ENCODE measurements at places on chromosomes 16 and 17. TPM values are rescaled to one million over a fixed set of nuclear protein-coding genes. Genes with fewer than 3 reads are reported as not detected.

DNA sequence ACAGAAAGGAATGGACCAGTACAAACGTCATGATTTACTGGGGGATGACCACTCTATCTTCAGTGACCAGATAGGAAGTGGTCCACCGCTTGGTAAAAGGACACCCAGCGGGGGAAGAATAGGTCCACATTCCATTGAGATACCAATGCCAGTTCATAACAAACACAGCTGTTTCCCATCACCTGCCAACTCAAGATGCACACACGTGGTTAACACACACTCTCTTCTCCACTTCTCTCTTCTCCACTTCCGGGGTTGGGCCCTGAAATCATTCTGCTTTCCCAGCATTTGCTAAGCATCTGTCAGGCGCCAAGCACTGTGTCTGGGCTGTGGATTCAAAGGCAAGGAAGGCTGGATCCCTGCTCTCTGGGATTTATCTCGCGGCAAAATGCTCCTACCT, 175.5 kb downstream of the SLC39A11 start:
- no peak for DNase-seq

The TBC1D3I gene
- not detected for polyA plus RNA-seq

The SOX15 gene
- polyA plus RNA-seq = 1.1 TPM

GRCh38 chr17:33434841-33435240, 141.7 kb upstream of the ASIC2 start:
- no peak for DNase-seq

- no peak for DNase-seq
Measured at GRCh38 chr16:49883076-49884014, 27.4 kb upstream of the ZNF423 start.

DNA sequence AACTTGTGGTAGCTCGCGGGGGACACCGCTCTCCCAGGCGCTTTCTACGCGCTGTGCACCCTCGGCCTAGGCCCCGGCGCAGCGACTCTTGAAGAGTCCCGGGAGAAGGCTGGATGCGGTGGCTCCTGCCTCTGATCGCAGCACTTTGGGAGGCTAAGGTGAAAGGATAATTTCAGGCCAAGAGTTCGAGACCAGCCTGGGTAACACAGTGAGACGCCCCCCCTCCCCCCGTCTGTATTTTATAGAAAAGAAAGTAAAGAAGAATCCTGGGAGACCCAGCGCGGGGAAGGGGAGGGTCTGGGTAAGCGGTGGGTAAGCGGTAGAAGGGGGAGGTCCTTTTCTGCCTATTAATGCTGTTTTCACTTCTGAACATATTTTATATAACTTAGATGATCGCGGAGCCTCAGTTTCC, 486 bp upstream of the PLLP start:
- no peak for DNase-seq

The HP gene
- polyA plus RNA-seq = 5.7 TPM

GRCh38 chr17:27109346-27109745, 184.6 kb upstream of the WSB1 start:
- no peak for DNase-seq

The KRT34 gene
- polyA plus RNA-seq = not detected

DNA sequence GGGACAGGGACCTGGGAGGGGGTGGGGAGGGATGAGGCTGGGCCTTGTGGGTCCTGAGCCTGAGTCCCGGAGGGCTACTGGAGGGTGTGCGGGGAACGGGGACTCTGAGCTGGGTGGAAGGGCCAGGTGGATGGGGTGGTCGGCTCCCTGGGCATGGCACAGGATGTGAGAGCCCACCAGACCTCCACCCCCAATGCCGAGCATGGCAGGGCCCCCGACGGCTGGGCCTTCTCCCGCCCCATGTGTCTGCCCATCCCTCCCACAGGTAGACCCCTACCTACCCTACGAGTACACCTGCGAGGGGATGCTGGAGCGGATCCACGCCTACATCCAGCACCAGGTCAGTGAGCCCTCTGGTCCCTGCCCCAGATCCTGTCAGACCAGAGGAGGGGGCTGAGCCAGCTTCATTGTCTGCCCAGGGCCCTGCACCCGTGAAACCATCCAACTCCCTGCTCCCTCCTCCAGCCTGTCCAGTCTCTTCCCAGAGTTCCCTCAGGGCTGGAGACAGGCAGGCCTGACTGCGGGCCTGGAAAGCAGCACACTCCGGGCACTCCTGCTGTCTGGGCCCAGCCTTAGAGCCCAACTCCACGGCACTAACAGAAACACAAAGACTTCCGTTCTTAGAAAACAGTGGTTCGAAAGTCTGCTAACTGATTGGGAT, 78.0 kb downstream of the MGAT5B start:
- DNase-seq = no peak

DNA sequence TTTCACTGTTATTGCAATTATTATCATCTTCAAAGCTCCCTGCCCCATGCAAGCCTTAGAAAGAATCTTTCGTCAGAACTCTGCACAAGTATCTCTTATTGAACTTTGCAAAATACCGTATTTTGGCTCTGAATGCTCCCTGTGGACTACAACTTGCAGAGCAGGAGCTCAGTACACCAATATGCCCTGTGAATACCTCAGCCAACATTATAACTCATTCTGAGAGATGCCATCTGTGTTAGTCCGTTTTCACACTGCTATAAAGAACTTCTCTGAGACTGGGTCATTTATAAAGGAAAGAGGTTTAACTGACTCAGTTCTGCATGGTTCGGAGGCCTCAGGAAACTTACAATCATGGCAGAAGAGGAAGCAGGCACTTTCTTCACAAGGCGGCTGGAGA, 87.2 kb upstream of the XYLT1 start:
- peak; percentile 6 for DNase-seq

DNA sequence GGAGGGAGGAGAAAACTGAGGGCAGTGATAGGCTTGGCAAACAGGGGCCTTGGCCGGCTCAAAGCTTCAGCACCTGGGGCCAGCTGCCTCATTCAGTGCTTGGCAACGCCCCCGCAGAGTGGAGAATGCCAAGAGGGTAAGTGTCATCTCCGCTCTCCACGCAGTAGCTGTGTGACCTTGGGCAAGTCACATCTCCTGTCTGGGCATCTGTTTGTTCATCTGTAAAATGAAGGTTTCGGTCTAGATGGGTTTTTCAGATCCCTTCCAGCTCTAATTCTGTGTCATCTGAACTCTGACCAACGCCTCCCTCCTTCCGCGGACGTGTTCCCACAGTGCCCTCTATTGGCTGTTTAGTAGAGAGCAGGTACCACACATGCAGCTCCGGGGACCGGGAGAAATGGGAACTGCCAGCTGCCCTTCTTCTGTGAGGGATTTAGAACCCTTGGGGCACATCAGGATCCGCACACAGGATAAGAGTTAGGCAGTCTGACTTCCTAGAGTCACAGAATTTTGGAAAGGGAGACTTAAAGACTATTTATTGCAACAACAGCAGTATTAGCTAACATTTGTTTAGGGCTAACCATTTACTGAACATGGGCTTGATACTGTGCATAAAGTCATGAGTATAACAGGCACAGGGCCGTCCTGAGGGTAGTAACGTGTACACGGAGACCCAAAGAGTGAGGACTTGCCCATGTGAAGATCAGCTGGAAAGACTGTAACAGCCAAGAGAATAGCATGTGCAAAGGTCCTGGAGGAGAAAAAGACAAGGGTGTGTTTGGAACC, 26.8 kb downstream of the GP2 start:
- DNase-seq = peak; percentile 30

DNA sequence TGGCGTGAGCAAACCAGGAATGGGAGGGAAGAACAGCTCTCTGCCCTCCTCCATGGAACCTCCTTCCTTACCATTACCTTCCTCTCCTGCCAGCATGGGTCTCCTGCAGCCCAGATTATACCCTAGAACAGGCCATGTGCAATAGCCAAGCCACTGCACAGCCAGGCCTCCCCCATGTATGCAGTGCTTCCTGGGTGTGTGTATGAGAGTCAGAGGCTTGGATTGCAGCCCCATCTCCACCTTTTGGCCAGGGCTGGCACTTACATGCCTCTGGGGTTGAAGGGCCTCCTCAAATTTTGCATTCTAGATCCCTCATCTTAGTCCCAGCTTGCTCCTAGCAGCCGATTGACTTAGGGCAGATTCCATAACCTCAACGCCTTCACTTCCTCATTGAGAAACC, 133.7 kb downstream of the GSG1L start:
- no peak for DNase-seq

The WFIKKN1 gene
- 0.76 TPM for polyA plus RNA-seq

The CACNG5 gene
- not detected for polyA plus RNA-seq

GRCh38 chr16:68227183-68227793, 8.6 kb downstream of the ESRP2 start:
- DNase-seq = no peak

The MGAT5B gene
- polyA plus RNA-seq = not detected

DNA sequence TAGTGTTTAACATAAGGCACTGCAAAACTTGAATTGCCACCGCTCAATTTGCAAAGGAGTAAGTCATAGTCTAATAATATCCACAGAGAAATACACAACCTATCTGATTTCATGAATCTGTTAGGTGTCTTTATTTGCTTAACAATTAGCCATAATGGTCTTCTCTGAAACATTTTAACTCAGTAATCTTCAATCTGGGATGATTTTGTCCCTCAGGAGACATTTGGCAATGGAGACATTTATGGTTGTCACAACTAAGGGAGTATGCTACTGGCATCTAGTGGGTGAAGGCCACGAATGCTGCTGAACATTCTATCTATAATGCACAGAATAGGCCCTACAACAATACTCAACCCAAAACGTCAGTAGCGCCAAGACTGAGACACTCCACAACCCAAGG, 4.3 kb downstream of the UBE2G1 start:
- no peak for DNase-seq

DNA sequence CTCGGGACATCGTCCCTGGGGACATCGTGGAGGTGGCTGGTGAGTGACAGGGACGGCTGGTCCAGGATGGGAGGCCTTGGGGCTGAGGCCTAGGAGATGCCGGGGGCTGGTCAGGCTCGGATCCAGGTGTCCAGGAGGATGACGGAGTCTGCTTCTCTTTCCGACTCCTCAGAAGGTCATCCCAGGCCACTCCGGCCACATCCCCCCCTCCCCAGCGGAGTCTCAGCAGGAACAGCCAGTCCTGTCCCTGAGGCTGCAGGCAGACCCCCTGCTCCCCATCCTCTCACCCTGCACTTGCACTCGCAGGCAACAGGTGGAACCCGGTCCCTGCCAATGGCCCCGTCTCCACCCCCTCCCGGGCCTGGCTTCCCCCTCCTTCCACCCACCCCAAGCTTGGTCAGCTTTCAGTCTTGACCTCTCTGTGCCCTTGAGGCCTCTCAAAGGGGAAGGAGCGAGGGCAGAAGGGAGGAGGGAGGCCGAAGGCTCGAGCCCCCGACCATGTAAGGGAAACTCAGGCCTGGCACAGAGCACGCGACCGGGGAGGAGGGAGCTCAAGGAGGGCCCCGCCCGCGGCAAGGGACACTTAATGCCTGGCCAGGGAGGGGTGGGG, 4.4 kb downstream of the ATP2A1 start:
- no peak for DNase-seq
